NB4 (cell line): ENCODE measurements at places on chromosomes 11 and 22.

GRCh38 chr11:116513894-116514293 lies 258.9 kb downstream of the BUD13 start:
- DNase-seq = peak; percentile 66

GRCh38 chr11:103396237-103396636 lies 287.0 kb downstream of the DYNC2H1 start:
- DNase-seq = no peak

DNA sequence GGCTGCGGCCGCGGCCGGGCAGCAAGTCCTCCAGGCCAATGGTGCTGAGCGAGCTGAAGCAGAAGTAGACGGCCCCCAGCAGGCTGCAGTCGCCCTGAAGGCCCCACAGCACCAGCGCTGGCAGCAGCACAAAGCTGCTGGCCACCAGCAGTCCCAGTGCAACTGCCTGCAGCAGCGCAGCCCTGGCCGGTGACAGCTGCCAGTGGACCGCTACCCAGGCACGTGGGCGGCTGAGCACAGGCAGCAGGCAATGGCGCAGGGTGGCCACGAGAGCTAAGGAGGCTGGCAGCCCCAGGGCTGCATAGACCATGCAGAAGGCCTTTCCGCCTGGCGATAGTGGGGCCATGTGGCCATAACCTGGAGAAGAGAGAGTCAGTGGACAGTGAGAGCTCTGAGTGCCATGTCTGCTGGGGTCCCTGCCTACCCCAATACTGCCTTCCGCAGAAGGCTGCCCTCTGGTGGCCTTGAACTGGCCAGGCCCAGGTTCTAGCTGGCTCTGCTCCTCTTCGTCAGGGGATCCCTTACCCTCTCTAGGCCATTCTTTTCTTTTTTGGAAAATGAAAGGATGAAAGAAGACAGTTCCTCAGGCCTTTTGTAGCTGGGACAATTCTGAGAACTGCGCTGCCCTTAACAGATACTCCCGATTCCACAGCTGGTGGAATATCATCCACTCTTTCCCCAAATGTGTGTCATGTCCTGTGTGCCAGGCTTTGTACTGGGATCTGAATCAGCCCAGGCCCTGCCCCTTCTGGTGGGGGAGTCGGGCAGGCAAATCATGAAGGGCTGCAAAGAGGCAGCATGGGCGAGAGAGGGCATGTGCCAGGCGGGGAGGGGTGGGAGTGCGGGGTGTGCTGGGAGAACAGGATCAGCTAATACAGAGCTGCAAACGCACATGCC lies 1.8 kb downstream of the KCNK7 start:
- DNase-seq = peak; percentile 55

GRCh38 chr11:75831915-75832502 lies 17.0 kb downstream of the UVRAG start:
- no peak for DNase-seq

GRCh38 chr11:34308913-34309585 lies 48.8 kb downstream of the ABTB2 start:
- peak; percentile 60 for DNase-seq

- peak; percentile 82 for DNase-seq
Observed at GRCh38 chr11:67071420-67072284, 15.0 kb downstream of the RHOD start.

- peak; percentile 57 for DNase-seq
Observed at GRCh38 chr11:20363500-20364340, at the start of gene HTATIP2. HTATIP2 (plus strand) TSS chr11:20363714; CDS start chr11:20364238, 524 bp downstream.

GRCh38 chr22:45731041-45731797 lies 59.6 kb downstream of the ATXN10 start:
- no peak for DNase-seq

GRCh38 chr11:61539006-61539405 lies 30.5 kb downstream of the LRRC10B start:
- no peak for DNase-seq

DNA sequence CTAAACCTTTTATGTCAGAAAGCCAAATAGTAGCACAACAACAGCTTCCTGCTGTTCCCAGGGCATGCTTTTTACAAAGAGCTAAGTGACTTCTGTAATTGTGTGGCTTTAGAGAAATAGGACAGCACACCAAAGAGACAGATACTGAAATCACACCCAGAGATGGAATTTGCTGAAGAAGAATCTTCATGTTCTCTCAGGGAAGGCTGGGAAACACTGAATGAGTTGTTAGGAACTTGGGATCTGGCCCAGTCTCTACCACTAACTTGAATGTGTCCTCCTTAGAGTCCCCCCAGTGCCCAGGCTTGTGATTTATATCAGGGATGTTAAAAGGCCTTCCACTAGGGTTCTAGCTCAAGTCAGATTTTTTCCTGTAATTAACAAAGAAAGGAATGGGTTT lies 175.2 kb downstream of the DBX1 start:
- DNase-seq = no peak

DNA sequence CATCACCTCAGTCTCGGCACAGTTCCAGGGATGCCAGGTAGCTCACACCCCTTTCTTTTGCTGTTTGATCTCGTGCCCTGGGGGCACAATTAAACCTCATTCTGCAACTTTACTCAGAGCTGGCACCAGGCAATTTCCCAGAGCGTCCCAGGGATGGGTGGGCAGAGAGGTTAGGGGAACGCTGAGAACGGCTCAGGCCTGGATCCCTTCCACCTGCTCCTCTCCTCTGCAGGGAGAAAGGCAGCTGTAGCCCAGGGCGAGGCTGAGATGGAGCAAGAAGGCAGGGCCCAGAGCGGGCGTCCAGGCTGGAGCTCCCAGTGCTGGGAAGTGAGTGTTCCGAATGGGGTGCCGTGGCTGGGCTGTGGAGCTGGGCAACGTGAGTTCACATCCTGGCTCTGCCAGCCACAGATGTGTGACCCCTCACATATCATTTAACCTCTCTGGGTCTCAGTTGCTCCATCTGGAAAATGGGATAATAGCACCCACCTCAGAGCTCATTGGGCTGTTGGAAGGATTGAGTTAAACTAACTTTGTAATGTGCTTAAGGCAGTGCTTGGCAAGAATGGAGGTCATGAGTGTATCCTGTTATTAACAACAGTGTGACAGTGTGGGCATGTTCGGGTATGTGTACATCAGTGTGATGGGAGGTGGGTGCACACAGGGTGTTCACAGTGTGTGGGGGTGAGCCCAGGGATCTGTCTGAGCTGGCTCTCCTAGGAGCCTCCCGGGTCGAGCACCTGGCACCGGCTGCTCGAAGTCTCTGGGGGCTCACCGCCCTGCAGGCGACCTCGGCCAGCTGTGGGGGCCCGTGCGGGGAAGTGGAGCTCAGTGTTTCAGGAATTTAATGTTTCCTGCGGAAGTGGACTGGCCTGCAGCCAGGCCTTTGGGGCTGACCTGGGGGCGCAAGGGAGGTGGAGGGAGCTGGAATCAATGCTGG lies 15.5 kb downstream of the OTUB1 start:
- no peak for DNase-seq

GRCh38 chr22:48706934-48707762 lies 1120.5 kb downstream of the BRD1 start:
- DNase-seq = no peak

DNA sequence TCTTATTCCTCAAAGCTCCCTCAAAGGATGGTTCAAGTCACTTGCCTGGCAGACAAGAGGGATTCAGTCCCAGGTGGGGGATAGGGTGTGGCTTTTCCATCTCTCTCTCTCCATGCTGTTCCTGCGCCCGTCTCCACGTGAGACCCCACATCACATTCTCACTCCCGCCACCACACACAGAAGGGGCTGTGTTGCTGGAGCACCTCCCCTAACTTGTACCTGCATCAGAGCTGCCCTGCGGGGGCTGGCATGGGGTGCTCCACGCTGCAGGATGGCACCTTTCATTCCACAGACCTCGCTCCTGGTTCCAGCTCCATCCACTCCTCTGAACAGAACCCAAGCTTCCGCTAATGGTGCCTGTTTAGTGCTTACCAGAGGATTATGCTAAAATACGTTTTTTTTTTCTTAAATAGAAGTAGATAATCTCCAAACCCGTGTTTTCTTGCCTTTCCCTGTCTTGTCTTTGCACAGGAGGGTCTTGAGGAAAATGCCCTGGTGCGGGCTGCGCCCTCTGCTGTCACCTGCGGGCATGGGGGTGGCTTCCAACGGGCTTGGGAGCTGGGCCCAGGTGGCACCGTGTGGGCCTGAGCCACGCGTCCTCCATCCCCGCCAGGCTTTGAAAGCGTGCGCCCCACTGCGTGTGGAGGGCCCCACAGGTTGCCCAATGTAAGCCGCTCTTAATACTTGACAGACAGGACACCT lies 985.6 kb downstream of the BRD1 start:
- DNase-seq = no peak

DNA sequence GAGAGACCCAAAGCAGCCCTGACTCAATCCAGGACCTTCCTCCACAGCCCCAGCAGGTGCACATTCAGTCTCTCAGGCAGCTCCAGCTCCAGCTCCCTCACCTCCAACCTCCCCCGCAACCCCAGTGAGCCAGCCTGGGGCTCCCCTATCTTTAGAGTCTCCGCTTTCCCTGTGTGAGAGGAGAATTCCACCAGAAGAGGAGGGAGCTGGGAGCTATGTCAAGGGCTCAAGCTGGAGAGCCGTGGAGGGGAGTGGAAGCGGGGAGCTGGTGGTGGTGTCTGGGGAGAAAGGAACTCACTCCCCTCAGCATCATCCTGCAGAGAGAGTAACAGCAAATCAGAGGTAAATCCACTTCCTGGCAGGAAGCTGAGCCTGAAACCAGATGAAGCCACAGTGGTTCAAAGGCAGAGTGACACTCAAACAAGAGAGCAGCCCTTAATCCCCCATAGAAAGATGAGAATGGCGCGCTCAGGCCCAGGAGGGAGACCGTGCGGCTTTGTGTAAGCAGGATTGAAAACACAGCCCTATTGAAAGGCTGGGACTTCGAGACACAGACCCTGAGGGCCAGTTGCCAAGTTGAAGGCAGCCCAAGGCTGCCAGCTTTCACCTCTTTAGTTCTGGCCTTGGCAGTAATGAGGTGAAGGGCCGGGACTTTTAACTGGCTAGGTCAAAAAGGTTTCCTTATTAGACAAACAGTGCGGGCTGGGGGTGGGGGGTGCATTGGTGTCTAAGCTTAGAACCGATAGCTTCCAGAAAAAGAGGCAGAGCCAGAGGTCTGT lies 21.4 kb upstream of the CDON start:
- DNase-seq = no peak

DNA sequence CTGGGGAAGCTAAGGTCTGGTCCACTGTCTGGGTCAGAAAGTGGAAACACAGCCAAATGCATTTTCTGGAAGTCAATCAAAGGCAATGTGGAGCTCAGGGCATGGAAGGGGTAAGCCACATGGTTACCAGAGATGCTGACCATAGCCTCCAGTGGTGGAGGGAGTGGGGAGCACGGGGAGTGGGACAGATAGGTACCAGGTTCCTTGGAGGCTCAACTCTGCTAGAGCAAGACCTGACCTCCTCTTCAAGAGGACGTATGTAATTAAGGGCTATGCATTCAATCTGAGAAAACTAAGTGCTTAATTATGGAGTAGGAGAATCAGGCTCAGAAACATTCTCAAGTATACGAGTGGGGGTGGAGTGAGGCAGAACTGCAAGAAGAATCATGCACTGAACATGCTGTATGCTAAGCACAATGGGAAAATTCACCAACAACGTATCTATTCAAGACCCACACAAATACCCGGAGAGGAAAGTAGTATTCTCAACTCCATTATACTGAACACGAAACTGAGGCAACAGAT lies 65.2 kb upstream of the PHOX2A start:
- no peak for DNase-seq

DNA sequence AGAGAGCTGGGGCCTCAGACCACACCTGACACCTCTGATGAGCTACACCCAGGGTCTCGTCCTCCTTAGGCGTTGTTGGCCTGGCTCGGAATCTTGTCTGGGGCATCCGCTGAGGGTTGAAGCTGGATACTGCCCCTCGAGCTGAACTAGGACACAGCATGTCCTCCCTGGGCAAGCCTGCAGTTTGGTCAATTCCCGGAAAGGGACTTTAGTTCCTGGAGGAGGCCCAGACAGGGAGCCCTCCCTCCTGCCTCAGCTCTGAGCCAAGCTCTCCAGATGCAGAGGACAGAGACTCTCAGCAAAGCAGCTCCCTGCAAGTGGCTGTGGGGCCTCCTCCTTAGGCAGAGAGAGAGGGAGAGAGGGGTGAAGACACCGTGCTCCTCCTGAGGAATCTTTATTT lies 4.9 kb downstream of the APOL3 start:
- no peak for DNase-seq

- no peak for DNase-seq
Observed at GRCh38 chr11:18319914-18320313, 2.0 kb downstream of the HPS5 start.

- DNase-seq = peak; percentile 62
Observed at GRCh38 chr11:77501758-77502157, 27.9 kb upstream of the PAK1 start.

DNA sequence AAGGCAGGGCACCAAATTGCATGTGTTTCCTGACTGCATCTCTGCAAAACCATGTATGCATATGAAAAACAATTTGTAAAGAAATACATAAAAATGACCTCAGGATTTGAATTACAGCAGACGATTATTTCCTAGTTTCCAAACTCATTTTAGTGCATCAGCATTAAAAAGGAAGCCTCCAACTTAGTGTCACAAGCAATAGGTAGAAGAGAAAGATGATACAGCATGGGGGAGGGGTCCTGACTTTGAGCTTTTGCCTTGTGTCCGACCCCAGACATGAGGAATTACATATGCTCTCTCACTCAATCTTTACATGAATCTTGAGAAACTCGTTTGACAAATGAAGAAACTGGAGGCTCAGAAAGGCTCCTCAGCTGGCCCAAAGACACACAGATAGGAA lies 294.6 kb upstream of the NARS2 start:
- no peak for DNase-seq

DNA sequence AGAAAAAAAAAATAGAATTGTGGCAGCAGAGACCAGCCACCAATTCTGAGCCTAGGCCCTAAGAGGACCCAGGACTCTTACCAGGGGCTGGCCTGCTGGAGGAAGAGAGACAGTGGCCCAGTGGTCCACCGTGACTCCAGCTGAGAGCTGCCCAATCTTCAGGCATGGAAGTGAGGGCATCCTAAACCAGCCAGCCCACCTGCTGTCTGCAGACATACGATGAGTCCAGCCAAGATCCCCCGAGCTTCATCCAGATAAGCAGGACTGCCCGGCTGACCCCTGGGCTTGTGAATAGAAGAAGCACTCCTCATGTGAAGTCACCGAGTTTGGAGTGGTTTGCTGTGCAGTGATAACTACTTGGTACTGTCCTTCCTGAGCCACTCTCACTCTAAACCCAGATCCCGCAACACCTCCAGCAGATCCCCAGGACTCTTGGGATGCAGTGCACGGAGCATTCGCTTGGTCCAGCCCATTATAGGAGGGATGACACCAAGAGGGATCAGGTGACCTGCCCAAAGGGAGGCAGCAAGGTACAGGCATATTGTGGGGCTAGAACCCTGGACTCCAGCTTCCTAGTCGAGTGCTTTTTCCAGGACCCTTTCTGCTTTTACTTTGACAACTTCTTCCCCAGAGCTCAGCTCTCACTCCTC lies 41.7 kb upstream of the FGF3 start:
- DNase-seq = no peak
